Kidney tubule cell (primary cell): ENCODE measurements at places on chromosomes 6 and 20.

GRCh38 chr6:135173242-135173988 lies 7.7 kb upstream of the MYB start:
- no peak for DNase-seq

DNA sequence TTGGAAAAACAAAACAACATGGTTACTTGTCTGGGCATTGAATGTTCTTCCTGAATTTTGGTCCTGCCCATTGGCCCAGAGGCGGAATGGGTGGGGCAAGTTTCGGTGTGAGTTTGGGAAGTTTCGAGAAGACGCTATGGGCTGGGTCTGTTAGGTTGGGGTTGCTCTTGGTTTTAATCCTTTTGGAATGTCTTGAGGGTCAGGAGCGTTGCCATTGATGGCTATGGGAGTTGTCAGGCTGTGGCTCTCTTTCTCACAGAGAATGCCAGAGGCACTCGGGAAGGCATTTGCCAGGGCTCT lies 135.0 kb downstream of the LRRC1 start:
- no peak for DNase-seq

DNA sequence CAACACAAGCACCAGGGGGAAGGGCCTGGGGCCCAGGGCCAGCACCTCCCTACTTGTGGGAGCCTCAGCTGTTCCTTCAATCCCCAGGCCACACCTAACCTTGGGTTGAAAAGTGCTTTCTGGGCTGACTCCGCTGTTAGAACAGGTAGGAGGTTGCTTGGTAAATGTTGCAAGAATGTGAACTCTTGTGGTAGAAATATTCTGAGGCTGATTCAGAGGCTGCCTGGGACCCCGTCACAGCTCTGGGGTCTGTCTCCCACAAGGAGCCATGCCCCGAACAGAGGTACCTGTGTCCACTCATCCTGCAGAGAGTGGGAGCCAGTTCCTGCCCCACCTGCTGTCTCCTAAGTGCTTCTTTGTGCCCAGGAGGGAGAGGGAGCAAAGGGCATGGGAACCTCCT lies 14.4 kb upstream of the MAS1L start:
- DNase-seq = no peak

DNA sequence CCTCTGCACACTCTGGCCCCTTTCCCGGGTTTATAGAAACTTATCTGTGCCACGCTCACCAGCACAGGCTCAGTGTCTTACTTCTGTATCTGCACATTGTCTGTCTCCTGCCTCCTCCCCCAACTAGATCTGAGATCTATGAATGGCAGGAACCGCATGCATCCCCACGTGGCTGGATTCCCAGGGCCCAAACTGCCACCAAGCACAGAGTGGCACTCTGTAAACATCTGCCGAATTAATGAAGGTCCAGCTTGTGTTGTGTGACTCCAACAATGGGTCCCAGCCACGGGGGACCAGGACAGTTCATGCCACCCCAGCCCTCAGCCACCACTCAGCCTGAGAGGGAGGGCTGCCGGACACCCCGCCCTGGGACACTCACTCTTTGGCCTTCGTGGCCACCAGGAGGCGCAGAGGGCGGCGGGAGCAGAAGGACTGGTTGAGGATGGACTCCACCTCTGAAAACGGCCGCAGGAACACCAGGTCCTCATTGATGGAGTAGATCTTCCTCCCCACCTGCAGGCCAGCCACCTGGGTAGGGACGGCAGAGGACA lies 171.1 kb downstream of the PREX1 start:
- no peak for DNase-seq
